Thoracic aorta (tissue), 2 donors: ENCODE measurements at places on chromosomes 1 and 21. TPM values are rescaled to one million over a fixed set of nuclear protein-coding genes. Genes with fewer than 3 reads are reported as not detected.

GBP2 gene
- total RNA-seq = 79.7 TPM

GUCA2A gene
- total RNA-seq = not detected

GRCh38 chr21:34815831-34816705 is 147.3 kb downstream of the CLIC6 start:
- DNase-seq = no peak

UBXN10 gene
- total RNA-seq = 0.28 TPM
